Foreskin keratinocyte (primary cell): ENCODE measurements at places on chromosomes 11 and 22.

- no peak for DNase-seq
These were observed 5.7 kb downstream of the UPK3A start for GRCh38 chr22:45290410-45290936.

DNA sequence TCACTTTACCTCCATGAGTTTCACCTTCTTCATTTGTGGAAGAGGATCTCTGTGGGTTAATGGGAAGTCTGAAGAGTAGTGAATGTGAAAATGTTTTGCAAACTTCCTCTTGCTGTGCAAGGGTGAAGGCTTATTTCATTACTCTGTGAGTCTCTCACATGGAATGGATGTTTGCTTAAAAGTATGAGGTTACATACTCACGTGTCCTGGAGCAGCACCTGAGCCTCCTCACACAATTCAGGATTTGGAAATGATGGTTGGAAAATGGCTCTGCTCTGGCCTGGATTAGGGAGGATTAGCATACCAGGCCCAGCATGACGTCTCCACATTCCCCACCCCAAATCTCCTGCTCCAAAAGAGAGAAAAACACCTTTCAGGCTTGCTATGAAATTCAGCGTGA is 4.8 kb downstream of the GRAMD1B start:
- DNase-seq, result no peak

DNA sequence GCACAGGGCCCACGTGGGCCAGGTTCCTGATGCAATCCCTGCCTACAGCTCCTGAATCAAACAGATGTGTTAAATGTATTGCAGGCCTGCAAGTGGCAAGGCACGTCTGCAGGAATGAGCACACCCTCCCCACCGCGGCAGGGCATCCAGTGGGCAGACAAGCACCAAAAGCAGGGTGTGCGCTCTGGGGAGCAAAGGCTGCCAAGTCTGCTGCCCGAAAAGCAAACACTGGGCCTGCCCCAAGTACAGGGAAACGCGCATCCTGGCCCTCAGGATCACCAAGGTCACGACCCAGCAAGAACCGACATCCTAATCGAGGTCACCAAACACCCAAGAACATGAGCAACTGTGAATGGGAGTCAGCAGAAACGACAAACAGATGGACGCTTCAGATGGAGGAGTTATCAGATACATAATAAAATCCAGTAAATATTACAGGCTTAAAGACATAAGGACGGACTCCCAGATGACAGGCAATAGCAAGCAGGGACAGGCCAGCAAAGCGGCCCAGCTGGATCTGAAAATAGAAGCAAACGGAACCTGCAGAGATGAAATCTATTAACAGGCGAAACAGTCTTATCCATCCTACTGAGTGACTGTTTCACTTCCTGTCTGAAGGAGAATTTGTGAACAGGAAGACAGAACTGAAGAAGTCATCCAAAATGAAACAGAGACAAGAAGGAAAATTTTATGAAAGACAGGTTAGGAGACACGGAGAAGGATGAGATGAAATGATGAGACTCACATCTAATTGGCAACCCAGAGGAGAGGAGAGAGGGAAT is 26.7 kb downstream of the CARS1 start:
- DNase-seq, result no peak

DNA sequence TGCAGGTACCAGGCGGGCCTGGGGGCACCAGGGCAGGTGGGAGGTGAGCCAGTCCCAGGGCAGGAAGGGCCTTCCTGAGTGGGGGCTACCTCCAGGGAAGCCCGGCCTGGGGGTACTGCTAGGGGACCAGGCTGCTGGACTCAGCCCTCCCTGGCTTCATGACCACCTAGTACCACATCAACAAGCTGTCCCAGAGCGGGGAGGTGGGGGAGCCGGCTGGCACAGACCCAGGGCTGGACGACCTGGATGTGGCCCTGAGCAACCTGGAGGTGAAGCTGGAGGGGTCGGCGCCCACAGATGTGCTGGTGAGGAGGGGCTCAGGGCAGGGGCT is 6.7 kb downstream of the TRPT1 start:
- no peak for DNase-seq

- no peak for DNase-seq
These were observed 24.8 kb upstream of the EHF start for GRCh38 chr11:34595960-34596644.

GRCh38 chr11:111733611-111734088 is 32.5 kb downstream of the PPP2R1B start:
- no peak for DNase-seq

DNA sequence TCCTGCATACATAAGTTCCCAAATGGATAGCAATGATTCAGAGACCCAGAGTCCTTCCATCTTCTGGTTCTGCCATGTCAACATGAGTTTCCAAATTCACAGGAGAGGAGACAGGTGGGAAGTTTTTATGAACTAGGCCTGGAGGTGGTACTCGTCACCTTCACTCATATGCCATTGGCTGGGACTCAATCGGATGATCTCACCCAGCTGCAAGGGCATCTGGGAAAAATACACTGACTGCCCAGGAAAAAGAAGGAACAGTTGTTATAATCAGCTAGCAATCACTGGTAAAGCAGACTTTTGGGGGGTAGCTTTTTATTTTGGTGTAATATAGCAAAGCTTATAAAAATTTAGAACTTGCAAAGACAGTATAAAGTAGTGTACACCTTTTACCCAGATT is 83.9 kb downstream of the OTOG start:
- DNase-seq, result no peak

DNA sequence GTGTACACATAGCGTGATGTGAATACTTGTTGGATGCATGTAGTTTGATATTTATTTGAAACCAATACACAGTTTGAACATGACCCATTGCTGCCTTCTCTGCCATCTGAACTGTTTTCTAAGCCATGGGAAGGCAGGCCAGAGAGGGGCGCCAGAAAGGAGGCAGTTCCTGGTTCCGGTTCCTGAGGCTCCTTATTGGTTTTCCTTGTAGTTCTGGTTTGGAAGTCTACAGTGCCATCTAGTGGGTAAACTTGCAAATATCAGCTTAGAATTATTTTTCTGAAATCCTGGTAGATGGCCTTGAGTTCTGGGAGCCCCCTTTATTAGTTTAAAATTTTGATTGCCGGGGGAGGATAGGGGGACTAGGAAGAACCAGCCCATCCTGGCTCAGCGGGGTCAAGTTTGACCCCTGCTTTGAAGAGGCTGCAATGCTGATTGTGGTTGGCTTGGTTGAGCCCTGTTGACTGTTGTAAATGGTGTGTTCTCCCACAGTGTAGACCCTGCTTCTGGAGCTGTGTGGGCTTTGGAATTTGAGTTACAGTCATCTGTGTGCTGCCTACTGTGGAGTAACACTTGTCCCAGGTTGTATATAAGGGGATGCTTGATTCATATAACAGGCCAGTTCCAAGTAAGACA is 48.4 kb downstream of the GRAMD1B start:
- DNase-seq, result no peak

DNA sequence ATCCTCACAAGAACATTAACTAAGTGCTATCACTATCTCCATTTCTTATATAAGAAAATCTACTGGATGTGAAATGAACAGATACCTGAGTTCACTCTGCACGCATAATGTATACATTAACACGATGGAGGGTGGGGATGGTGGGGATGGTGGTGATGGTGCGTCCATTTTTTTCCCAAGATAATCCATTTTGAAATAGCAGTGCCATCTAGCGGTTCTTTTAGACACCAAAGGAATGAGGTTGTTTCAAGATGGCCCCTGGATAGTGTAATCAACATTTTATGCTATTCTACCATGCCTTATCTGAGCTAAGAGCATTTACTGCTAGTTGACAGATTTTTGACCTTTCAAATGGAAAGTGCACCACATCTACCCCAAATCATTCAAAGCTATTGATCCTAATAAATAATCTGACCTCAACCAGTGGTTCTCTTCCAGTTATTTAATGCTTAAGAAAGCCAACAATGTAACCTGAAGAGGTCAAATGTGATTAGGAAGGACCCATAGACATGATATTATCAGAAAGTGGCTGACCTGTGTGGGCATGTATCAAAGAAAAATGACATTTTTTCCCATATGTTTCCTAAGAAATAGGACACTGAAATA is 714.7 kb upstream of the TENM4 start:
- peak; percentile 26 for DNase-seq

DNA sequence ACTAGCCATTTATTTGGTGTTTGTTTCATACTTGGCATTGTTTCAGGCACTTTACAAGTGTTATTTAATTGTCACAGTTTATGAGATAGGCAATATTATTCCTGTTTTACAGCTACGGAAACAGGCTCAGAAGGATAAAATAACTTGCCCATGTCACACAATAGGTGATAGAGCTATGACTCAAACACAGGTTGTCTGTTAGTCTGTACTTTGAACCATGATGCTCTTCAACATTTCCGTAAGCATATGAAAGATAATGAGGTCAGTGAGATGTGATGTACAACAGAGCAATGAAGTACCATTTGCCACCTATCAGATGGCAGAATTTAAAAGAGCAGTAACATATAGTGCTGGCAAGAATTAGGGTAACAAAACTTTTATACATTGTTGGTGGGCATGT is 15.3 kb downstream of the TUG1 start:
- no peak for DNase-seq

GRCh38 chr11:34505874-34506273 is 7.7 kb downstream of the ELF5 start:
- no peak for DNase-seq

- no peak for DNase-seq
These were observed 38.3 kb upstream of the SYT13 start for GRCh38 chr11:45324459-45324858.

DNA sequence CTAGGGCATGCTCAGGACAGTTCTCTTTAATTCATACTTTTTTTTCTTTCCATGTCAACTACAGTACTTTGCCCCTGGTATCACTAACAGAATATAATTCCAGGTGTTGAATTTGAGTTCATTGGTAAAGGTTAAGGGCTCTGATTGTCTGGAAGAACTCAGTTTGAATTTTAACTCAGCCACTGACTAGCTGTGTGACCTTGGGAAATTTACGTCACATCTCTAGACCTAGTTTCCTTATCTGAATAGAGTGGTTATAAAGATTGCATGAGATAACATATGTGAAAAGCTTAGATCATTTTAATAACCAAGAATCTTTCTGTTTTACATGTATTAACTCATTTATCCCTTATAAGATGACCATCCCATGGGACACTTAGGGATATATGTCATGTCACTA is 15.8 kb upstream of the ZC3H12C start:
- no peak for DNase-seq

DNA sequence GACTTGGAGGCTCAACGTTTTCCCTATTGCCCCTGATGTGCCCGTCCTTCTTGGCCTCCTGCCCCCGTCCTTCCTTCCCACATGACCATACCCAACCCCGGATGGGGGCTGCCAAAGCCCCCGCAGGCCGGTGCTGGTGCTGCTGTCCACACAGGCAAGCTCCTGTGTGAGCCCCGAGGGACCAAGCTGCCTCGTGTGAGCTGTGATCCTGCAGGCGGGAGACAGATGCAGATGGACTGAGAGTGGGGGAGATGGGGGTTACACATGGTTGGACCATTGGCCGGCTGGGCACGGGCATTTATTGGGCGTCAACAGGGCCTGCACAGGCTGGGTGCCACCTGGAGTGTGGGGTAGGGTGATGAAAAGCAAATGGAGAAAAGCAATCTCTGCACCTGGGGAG is 313.2 kb upstream of the B3GAT1 start:
- no peak for DNase-seq

DNA sequence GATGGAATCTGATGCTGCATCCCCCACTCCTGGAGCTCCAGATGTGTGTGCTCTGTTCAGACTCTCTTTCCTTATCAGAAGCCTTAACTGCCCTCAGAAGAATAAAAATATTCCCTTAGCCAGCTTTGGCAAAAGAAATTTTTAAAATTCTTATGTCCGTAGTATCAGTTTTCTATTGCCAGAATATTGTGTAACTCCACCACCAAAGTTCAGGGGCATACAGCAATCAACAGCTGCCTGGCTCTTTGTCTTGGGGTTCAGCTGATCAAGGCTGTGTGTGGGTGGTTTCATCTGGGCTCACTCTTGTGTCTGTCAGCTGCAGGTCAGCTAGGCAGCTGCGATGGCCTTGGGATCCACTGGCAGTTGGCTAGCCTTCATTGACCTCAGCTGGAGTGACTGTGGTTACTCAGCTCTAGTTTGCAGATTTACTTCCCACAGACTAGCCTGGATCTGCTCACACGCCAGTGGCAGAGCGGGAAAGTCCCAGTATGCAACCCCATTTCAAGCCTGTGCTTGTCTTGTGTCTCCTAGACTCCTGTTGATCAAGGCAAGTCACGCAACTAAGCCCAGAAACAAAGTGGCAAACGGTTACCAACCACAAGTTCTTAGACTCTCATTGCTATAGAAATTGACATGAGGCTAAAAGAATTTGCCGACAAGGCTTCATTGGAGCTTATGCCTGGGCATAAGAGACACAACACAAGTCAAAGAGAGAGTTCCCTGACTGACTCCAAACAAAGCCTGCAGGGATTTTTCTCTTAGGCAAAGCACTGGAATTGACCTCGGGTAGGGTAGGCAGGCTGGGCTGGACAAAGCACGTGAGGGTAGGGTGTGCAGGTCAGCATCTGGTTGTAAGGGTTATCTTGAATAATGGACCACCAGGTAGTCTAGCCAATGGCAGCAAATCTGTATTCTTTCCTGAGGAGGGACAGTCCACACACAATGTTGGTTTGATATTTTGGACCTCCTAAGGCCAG is 7.5 kb downstream of the TMEM138 start:
- peak; percentile 100 for DNase-seq

DNA sequence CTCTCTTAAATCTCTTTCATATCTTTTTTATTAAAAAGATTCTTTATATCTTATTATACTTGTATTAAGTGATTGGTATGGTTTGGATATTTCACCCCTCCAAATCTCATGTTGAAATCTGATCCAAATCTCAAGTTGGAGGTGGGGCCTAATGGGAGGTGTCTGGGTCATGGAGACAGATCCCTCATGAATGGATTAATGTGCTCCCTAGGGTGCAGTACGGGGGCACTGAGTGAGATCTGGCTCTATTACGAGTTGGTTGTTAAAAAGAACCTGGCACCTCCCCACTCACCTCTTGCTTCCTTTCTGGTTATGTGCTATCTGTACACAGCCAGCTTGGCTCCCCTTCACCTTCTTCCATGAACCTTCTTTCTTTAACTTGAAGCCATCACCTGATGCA is 149.6 kb downstream of the CWF19L2 start:
- no peak for DNase-seq

- DNase-seq, result peak; percentile 59
These were observed 256.9 kb downstream of the SOX6 start for GRCh38 chr11:16099343-16099900.

GRCh38 chr11:122758339-122758738 is 80.0 kb upstream of the CRTAM start:
- DNase-seq, result no peak

DNA sequence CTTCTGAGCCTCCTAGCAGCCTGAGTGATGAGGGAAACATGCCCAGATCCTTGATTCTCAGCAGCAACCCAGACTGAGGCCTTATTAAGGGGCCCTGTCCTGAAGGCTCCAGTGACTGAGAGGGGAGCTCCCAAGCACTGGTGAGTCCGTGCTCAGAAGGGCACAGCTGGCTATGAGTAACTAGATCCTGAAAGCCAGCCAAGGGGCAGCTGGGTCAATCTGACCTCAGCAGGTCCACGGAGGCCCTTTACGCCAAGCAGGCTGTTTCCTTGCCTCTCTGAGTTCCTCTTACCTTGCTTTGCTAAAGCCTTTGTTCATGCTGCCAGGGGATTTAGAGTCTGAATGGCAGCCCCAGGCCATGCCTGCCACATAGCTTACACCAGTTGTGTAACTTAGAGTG is 19.3 kb upstream of the MIEF1 start:
- DNase-seq, result no peak
